Upper lobe of left lung (tissue), 6 donors: ENCODE measurements at places on chromosomes 13 and 19. TPM values are rescaled to one million over a fixed set of nuclear protein-coding genes. Genes with fewer than 3 reads are reported as not detected.

The CD22 gene
- total RNA-seq: 32.6 TPM

The ADAMTS10 gene
- 11.9 TPM for total RNA-seq

The TMC4 gene
- total RNA-seq: 40.4 TPM

The ZNF329 gene
- 18.4 TPM for total RNA-seq

The IGFL1 gene
- not detected for total RNA-seq
